ENCODE measurements at places on chromosomes 12 and 14.
A peak's percentile ranks its signal among the peaks of the same experiment; 100 is the strongest.

- DNase-seq, result no peak
These were observed 20.9 kb upstream of the PPP1CC start for GRCh38 chr12:110763583-110763982.

DNA sequence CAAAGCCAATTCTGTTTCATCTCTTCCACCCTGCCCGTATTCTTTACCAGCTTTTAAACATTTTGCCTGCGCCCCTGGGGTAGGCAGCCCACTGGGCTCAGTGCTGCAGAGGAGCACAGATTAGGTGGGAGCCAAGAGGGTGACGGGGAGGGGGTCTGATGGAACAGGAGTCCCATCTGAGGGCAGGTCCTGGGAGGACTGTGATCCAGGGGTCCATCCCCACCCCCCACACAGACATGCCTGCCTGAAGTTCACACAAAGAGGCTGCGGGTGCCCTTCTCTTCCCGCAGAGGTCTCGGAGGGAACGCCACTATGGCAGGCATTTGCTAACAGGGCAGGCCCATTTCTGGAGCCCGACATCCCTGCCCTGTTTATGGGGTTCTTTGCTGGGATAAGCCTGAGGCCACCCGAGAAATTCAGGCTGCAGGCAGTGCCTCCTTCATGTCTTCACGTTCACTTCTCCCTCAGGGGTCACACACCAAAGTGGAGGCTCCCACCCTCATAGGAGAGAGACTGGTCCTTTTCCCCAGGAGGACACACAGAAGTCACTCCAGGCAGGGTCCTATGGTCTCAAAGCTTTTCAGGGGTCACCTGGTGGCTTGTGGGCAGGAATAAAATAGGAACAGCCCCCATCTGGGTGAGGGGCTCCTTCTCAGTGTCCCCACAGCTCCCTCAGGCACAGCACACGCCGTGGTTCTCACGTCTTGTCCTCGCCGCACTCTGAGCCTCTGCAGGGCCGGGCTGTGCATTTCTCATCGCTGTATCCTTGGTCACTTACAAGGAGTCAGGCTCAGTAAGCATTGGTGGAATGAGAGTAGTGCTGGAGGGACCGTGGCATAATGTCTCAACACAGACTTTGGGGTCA lies 12.9 kb downstream of the VASH1 start:
- DNase-seq, result no peak

DNA sequence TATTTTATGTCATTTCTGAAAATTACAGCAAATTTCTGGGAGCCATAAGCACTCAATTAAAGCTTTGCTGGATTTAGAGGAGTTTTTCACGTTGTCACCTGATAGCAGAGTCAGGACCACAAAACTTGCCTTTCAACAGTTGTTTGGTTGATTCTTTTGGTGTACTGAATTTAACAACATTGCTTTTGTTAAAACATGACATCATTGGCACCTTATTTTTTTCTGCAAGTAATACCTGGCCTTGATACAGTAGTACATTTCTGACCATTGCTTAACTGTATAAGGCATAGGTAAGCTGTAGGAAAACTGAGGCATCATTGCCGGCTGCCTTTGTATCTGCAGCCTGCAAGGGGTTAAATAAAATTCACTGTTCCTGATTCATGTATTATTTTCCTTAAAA lies 4.5 kb upstream of the BCL11B start:
- DNase-seq, result no peak

- no peak for DNase-seq
These were observed 60.1 kb downstream of the LRIG3 start for GRCh38 chr12:58860056-58860787.

GRCh38 chr12:57240066-57240921 lies 10.7 kb downstream of the STAC3 start:
- DNase-seq, result peak; percentile 55

GRCh38 chr14:52042371-52043289 lies 26.2 kb downstream of the NID2 start:
- no peak for DNase-seq

DNA sequence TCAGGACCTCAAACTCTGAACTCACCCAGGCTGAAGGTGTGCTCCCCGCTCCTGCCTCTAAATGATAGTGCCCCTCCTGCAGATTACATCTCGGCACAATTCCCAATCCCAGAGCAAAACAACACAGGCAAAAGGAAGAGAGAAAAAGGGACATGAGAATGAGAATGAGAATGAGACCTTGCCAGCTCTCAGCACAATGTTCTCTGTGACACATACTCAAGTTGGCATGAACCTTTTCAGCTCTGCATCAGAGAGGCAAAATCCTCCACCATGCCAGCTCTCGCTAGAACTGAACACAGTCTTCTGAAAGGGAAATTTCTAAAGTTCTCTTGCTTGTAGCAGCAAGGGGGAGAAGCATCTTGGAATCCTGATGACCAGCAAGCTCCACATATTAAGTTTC lies 84.6 kb downstream of the KSR2 start:
- DNase-seq, result no peak

DNA sequence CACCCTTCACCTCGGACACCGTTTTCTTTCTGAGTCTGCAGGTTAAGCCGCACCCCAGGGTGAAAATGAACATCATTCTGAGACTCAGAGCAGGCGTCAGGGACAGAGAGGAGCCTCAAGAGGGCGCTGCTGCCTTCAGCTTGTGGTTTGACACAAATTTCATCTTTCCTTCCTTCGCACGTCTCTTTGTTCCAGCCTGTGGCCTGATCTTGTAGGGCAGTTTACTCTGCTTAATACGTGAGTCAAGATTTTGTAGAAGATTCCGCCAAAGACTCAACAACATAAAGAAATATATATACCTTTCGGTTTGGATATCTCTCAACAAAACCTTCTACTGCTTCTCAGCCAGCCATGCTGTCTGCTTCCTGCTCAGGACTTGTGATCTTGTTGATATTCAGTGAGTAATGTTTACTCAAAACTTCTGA lies 329.3 kb upstream of the OR4E1 start:
- peak; percentile 31 for DNase-seq

GRCh38 chr12:132597333-132598316 lies 12.8 kb downstream of the LRCOL1 start:
- DNase-seq, result no peak

GRCh38 chr12:3103806-3104205 lies 26.6 kb downstream of the TSPAN9 start:
- DNase-seq, result no peak

DNA sequence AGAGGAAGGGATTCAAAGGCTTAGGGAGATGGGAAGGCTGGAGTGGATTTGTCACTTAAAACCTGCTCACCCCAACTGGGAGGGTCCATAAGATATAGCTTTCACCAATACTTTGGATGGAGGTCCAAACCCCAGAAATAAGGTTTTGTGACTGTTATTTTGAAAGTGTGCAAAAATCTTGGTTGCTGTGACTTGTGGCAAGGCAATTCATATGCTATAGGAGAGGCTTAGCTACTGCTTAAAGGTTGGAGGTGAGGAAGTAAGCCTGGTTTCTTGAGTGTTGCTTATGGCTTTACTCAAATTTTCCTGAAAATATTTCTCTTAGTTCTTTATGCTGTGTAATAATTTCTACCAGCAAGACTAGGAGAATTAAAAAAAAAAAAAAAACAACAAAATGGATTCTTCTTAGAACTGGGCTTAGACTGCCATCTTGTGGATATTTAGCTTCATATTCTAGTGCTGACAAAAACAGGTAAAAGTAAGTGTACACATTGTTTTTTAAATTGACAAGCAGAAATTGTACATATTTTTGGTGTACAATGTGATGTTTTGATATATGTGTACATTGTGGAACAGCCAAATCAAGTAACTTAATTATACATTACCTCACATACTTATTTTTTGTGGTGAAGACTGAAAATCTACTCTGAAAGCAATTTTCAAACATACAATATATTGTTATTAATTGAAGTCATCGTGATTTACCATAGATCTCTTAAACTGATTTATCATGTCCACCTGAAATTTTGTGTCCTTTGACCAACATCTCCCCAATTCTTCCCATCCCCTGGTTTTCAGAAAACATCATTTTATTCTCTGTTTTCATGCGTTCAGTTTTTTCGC lies 23.0 kb downstream of the PDE6H start:
- no peak for DNase-seq

GRCh38 chr14:94099006-94099405 lies 11.5 kb upstream of the IFI27 start:
- no peak for DNase-seq

GRCh38 chr12:100234591-100235304 lies 32.1 kb downstream of the DEPDC4 start:
- no peak for DNase-seq

GRCh38 chr12:27987331-27987730 lies 14.8 kb upstream of the PTHLH start:
- no peak for DNase-seq

DNA sequence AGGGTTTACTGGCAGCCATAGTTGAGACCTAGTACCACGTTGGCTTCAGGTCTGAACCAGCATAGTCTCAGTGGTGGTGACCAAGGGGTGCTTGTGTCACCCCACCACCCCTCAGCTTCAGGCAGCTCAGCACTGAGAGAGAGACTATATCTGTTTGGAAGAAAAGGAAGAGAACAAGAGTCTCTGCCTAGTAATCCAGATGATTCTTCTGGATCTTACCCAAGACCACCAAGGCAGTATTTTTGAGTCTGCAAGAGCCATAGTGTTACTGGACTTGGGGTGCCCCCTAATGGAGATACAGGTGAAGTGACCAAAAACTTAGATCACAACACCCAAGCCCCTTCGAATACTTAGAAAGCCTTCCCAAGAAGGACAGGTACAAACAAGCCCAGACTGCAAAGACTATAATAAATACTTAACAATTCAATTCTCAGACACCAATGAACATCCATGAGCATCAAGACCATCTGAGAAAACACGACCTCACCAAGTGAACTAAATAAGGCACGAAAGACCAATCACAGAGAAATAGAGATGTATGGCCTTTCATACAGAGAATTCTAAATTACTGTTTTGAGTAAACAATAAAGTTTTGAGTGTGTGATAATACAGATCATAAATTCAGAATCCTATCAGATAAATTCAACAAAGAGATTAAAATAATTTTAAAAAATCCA lies 107.0 kb downstream of the HELB start:
- DNase-seq, result no peak

- DNase-seq, result no peak
These were observed 84.2 kb upstream of the LRIG3 start for GRCh38 chr12:59004456-59004855.

GRCh38 chr12:40192704-40193255 lies 32.0 kb upstream of the LRRK2 start:
- DNase-seq, result no peak

DNA sequence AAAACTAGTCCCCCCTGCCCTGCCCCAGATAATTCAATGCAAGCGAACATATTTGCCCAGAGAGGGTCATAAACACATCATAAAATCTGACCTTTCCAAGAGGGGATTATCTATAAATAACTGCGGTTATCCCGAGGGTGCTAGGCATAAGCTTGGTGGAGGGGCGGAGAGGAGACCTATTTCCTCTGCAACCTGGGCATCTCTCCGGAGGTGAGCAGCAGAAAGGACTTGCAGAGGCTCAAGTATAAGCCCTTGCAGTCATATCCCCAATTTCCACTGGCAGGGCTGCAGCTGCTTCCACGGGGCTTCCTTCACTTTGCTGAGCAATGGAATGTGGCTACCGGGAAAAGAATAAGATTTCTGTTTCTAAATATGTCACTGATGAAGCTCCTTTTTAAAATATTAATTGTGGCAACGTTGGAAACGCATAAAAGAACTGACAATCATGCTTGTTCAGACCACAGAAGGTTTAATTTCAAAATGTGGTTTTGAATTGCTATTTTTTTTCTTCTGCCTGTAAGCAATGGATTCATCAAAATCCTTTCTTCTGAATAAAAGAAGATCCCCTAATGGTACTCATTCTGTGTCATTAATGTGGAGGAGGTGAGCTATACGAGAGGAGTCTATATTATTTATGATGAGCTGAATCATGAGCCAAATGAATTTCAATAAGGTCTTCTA lies 268.9 kb upstream of the ATP2B1 start:
- no peak for DNase-seq

GRCh38 chr12:131860472-131861260 lies 32.5 kb downstream of the MMP17 start:
- DNase-seq, result no peak

- DNase-seq, result no peak
These were observed 6.4 kb upstream of the SLC48A1 start for GRCh38 chr12:47766502-47767215.

GRCh38 chr12:2944401-2945047 lies 14.7 kb upstream of the TEAD4 start:
- DNase-seq, result peak; percentile 14

DNA sequence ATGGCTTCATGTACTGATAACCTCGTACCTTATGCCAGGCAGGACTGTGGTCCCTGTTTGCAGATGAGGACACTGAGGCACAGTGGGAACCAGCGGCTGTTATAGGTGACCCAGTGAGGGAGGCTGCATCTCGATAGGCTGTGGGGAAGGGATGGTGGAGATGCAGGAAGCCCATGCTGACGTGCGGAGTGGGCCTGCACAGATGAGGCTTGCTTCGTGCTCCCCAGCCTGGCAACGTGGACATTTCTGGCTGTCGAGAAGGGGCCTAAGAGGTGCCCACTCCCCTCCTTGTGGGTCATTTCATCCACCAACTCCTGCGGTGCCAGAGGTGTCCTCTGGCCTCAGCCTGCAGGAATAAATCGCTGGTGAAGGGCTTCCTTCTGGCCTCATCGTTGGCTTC lies 107.4 kb downstream of the SLC25A47 start:
- DNase-seq, result no peak

DNA sequence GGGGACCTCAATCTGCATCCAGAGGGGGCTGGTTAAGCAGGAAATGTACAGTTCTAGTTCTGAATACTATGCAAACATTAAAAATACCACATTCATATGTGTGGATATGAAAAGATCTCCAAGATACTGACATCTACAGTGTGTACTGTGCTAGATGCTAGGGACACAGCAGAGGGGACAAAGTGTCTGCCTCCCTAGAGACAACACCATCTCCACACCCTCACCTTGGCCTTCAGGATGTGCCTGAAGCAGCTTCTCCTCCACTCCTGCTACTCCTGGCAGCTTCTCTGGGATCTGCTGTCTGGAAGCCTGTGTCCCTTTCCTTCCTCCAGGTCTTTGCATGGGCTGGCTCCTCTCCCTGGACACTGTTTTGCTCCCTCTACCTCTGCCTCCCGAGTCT lies 10.7 kb upstream of the SRSF9 start:
- no peak for DNase-seq

DNA sequence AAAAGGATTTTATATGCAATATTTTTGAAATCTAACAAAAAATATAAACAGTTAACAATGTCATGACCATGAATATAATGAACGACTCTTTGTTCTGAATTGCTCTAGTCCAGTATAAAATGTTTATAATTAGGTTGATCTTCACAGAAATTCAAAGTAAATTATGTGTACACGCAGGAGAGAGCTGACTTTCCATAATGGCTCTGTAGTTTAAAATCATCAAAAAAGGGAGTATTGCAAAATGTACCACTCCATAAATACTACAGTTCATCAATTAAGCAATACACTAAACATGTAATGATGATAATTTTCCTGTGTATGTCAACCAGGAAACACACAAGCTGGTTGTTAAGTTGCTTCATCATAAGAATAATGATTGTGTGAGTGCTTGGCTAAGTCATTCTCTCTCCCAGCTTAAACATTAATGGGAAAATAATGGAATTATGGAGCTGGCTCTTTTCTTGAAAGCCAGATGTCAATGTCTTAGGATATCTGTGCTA lies 189.5 kb upstream of the PLEKHG7 start:
- DNase-seq, result no peak

GRCh38 chr12:11801643-11802042 lies 152.2 kb downstream of the ETV6 start:
- no peak for DNase-seq

Data from stimulated activated CD8-positive, alpha-beta memory T cell treated with anti-CD3 and anti-CD28 coated beads, Interleukin-4, amount 100 ng/mL, for 1 hour (primary cell).